ENCODE measurements at places on chromosomes 13 and 19. TPM values are rescaled to one million over a fixed set of nuclear protein-coding genes. Genes with fewer than 3 reads are reported as not detected.

The THAP8 gene
- total RNA-seq: 8.3 TPM

The BORA gene
- total RNA-seq: 4.6 TPM

The PRODH2 gene
- not detected for total RNA-seq

The SULT2A1 gene
- total RNA-seq: not detected

The HCST gene
- 63.3 TPM for total RNA-seq

- no peak for DNase-seq
These were observed 135.5 kb upstream of the RNF113B start for GRCh38 chr13:98312606-98313005.

DNA sequence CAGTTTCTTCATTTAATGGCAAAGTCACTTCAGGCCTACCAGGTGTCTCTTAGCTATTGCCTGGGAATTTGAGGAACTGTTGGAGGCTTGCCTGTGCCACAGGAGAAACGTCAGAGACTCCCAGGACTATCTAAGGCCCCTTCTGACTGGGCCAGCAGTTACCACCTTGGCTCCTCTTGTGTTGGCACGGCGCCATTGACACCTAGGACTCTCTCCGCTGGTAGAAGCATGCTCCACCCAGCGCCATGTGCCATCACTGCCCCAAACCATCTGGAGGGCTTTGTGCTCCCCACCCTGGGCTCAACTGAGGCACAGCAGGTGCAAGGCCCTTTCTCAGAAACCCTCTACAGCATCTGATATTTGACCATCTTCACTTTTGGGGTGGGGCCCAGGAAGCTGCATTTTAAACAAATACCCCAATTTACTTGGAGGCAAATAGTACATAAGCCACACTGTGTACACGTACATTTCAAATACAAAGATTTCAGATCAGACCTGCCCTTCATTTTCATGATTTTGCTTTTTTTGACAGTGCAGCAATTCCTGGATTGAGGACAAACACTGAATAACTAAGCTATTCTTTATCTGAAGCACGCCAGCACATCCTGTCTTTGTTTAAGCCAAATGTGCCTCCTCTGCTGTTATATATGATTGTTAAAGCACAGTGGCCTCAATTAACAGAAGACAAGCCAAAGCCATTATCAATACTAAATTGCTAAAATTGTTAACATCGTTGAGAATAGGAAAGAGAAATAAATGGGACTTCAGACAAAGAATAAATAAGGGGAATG lies 59.9 kb upstream of the TPP2 start:
- no peak for DNase-seq

DNA sequence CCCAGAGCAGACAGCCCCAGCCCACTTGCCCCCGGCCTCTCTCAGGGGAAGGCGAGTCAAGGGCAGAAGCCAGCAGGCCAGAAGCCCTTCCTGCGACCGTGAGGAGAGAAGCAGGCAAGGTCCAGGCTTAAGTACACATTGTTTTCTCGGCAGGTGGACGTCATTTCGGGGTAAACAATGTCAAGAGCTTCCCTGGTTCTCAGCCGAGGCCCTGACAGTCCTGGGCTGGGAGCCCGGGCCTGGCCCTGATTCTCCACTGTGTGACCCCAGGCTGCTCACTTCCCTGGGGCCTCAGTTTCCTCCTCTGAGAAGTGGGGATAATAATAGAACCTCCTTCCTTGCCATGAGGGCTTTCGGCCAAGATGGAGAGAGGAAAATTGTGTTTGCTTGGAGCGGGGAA lies 19.4 kb downstream of the PLVAP start:
- DNase-seq: no peak

DNA sequence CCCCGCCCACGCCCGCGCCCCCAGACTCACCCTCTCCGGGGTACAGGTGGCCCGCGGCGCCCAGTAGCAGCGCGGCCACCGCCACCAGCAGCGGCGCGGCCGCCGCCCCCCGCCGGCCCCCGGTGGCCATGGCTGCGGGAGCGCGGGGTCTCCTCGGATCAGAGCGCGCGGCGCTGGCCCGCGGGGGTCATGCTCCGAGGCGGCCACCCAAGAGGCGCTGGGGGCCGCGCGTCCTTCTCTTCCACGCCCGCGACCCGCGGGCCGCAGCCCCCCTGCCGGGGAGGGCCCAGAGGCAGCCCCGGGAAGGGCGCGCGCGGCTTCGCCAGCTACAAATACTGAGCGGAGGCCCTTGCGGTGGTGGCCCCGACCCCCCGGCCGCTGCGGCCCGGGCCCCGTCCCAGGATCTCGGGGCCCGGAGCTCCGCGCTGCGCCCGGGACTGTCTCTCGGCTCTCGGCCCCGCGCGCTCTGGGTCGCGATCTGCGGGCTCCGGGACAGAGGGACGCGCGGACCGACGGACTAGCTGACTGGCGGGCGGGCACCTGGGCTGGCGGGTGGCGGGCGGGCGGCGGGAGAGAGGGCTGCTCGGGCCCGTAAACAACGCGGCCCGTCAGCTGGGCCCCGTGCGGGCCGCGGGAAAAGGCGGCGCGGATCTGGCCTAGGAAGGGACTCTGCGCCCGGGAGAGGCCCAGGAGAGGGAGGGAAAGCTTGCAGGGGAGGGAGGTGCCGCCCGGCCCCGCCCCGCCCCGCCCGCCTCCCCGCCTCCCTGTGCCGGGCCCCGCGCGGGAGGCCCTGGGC lies at the start of gene INSR:
TSS of gene INSR (minus strand) at position 653 of the 796 bp plus-strand sequence. CDS start at position 130, 523 bp downstream.
- peak; percentile 90 for DNase-seq

GRCh38 chr13:22018076-22018835 lies 347.4 kb downstream of the FGF9 start:
- no peak for DNase-seq

DNA sequence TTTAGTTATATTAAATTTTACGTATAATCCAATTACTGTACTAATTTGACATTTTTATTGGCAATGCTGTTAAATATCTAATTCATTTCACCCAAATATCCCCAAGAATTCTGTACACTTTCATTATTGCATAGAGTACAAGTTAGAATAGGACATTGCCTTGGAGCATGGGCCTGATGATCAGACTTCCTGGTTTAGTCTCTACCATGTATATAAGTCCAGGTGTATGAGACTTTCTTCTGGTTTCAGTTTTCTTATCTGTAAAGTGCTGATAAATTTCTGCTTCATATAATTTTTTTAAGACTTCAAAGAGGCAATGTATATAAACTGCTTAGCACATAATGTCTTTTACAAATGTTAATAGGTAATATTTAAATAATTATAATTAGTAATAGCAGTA lies 179.4 kb downstream of the KLF12 start:
- no peak for DNase-seq

DNA sequence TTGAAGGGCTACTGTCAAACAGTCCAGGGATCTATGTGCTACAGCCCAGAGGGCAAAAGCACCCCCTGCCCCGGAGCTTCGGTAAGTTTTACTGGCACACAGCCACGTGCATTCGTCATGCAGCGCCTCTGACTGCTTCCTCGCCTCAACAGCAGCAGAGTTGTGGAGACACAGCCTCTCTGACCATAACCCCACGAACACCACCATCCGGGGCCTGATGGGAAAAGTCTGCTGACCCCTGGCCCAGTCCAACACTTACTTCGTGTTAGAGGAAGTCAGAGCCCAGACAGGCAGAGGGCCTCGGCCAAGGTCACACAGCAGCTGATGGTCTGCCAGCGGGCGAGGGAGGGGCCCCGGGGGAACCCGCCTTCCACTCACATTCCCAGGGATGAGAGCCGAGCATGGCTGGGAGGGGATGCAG lies 5.1 kb downstream of the CBARP start:
- no peak for DNase-seq

GRCh38 chr13:86569974-86570373 lies 770.8 kb upstream of the SLITRK6 start:
- DNase-seq: no peak

DNA sequence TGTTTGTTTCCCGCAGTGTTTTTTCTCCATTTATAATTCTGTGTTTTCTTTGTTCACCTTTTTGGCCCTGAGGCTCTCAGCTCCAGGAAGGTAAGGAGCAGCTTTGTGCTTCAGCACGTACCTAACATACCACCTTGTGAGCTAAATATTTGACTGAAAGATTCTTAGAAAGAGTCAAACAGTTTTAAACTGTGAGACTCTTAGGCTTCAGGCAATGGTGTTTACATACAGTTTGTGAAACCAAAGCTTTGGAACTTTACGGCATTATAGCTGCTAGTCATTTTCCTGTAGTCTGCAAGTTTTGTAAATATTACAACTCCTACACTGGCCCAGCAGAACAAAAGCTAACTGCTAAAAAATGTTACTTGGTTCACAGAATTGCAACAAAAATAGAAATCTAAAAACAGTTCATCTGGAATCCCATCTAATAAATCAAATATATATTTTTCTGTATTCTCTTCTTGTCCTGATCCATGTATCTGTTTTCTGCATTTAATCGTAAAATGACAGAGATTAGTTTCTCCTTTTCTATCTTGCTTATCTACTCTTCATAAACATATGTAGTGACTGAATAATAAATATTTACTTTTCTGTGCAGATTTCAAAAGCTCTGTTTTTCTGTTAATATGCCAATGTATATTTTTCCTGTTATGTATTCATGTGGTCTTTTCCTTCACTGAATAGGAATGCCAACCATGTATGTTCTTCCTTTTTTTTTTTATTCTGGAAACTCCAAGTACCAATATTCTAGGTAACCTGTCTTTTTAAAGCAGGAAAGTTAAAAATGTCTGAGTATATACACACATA lies 38.8 kb upstream of the GPI start:
- DNase-seq: no peak

DNA sequence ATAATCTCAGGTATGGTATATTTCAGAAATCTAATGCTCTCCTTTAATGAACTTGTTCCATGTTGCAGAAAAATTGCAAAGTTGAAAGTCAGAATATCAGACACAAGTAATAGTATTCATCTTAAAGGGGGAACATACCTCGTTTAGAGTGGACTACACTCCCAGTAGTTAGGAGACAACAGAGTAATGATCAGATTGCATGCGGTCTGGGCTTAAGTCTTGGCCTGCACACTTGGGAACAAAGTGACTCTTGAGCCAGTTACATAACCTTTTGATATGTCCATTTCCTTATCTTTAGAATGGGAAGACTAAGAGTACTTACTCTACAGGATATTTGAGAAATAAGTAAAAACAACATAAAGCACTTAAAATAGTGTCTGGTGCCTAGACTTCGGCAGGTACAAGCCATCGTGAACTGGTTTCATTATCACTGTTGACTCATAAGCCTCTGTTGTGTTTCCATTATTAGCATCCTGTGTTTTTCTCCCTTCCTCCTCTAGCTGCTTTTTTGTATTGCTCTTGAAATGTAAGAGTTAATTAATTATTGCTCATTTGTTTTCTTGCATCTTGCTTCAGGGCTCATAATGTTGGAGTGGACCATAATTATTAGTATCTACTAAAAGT lies 53.0 kb downstream of the DPY19L3 start:
- DNase-seq: no peak

GRCh38 chr19:31461814-31462539 lies 112.7 kb upstream of the TSHZ3 start:
- no peak for DNase-seq

- DNase-seq: no peak
These were observed 137.4 kb downstream of the SPRY2 start for GRCh38 chr13:80203496-80203895.

GRCh38 chr13:101514695-101515275 lies 62.3 kb downstream of the ITGBL1 start:
- peak; percentile 20 for DNase-seq

GRCh38 chr13:112767506-112768471 lies 78.0 kb downstream of the ATP11A start:
- no peak for DNase-seq

- no peak for DNase-seq
These were observed 49.5 kb downstream of the ATP7B start for GRCh38 chr13:51961493-51962403.
